H9 (cell line): ENCODE measurements at places on chromosomes 13 and 19. TPM values are rescaled to one million over a fixed set of nuclear protein-coding genes. Genes with fewer than 3 reads are reported as not detected.

- H3K27ac ChIP-seq: peak overlapping the region; percentile 57
- peaks cover 58% of the 10 kb centered on the region for H3K36me3 ChIP-seq
- DNase-seq: peak; percentile 90
- no peaks in the 10 kb centered on the region; the same call in 1 of the 2 replicates for H3K4me1 ChIP-seq
- peak overlapping the region; percentile 98 for H3K4me3 ChIP-seq
Measured at GRCh38 chr19:48963371-48964204, 1.5 kb upstream of the FTL start.

SSC5D gene
- 2.5 and 3.2 TPM in 2 replicates for total RNA-seq

DNA sequence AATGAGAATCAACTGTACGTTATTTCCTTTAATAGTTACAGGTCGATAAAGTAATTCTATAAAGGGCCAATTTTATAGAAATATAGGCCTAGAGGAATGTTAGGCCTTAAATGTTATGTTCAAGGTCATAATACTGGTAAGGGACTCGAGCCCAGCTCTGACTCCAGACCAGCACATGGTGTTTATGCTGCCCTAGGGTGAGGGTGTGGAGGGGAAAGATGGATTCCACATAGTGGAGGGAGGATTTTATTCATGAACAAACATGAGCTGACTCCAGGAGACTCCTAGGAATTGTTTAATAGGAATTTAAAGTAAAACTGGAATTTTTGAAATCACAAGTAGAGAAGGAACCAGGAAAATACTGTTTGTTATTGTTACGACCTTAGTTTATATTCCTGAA is 139.9 kb downstream of the LACC1 start:
- DNase-seq: no peak
- no peaks in the 10 kb centered on the region for H3K4me1 ChIP-seq
- no peak overlapping the region for H3K4me3 ChIP-seq
- no peak overlapping the region for H3K27ac ChIP-seq
- H3K36me3 ChIP-seq: no peaks in the 10 kb centered on the region

GRCh38 chr19:57615346-57615745 is 1.3 kb downstream of the ZNF134 start:
- H3K36me3 ChIP-seq: peaks cover 62% of the 10 kb centered on the region
- no peaks in the 10 kb centered on the region for H3K4me1 ChIP-seq
- H3K4me3 ChIP-seq: peak overlapping the region; percentile 93
- H3K27ac ChIP-seq: no peak overlapping the region
- no peaks in the 10 kb centered on the region for H3K27me3 ChIP-seq

TMEM221 gene
- 1.4 TPM in 2 replicates for total RNA-seq

MARK4 gene
- 44.7 and 46.8 TPM in 2 replicates for total RNA-seq

TMIGD2 gene
- total RNA-seq: 0.26 TPM in 1 of 2 replicates, not detected in the other

DNA sequence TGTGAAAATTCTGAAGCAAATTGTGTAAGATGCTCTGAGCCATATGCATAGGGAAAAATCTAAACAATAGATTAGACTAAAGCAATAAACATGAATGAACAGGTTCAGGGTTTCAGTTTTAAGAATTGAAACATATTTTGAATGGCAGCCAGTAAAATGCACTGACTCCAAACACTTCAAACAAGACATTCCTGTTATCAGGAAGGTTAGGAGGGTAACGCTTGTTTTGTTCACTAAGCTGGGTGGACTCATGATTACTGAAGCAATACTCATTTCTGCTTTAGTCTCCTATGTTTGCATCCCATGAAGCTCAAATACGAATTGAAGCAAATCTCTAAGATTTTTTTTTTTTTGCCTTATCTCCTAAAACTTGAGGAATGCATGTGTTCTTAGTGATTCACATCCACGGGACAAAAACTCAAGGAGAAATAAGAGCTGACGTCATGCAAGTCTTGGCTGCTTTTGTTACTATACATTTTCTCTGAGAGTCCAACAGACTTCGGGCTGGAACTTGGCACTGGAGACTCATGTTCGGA is 29.1 kb upstream of the IGFL4 start:
- H3K27me3 ChIP-seq: no peaks in the 10 kb centered on the region; the same call in 1 of the 2 replicates
- no peak overlapping the region for H3K27ac ChIP-seq
- no peaks in the 10 kb centered on the region for H3K36me3 ChIP-seq
- no peaks in the 10 kb centered on the region for H3K4me1 ChIP-seq
- H3K4me3 ChIP-seq: no peak overlapping the region

GRCh38 chr13:64755961-64756360 is 2474.2 kb downstream of the PCDH9 start:
- no peak overlapping the region for H3K27ac ChIP-seq
- H3K4me1 ChIP-seq: peaks cover 3% of the 10 kb centered on the region; the same call in 1 of the 2 replicates
- no peak overlapping the region for H3K4me3 ChIP-seq
- H3K27me3 ChIP-seq: no peaks in the 10 kb centered on the region
- DNase-seq: no peak
- H3K36me3 ChIP-seq: peaks cover 5% of the 10 kb centered on the region; the same call in 1 of the 3 replicates

- no peaks in the 10 kb centered on the region for H3K4me1 ChIP-seq
- no peaks in the 10 kb centered on the region; the same call in 2 of the 3 replicates for H3K36me3 ChIP-seq
- H3K4me3 ChIP-seq: no peak overlapping the region
Measured at GRCh38 chr13:73825143-73825542, 309.1 kb downstream of the KLF12 start.

ATP12A gene
- total RNA-seq: 0.79 and 0.94 TPM in 2 replicates

GRCh38 chr19:996051-996838 is 4.0 kb upstream of the GRIN3B start:
- no peak overlapping the region for H3K27ac ChIP-seq
- H3K4me3 ChIP-seq: peak overlapping the region; percentile 31
- peaks cover 8% of the 10 kb centered on the region for H3K27me3 ChIP-seq
- H3K36me3 ChIP-seq: peaks cover 4% of the 10 kb centered on the region
- no peaks in the 10 kb centered on the region for H3K4me1 ChIP-seq
- no peak for DNase-seq

DNA sequence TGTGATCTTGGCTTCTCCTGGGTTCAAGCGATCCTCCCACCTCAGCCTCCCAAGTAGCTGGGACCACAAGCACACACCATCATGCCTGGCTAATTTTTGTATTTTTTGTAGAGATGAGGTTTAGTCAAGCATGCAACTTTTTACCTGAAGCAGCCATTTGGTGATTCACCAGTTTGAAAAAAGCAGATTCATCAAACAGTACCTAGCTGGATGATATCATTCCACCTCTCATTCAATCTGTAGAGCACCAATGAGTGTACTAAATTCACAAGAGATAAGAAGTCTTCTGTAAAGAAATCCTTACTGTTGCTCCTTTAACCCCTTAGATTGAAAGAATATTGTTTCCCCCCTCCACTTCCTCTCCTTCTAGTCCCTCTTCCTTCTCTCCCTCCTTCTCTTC is 261.1 kb upstream of the RFC3 start:
- no peaks in the 10 kb centered on the region for H3K4me1 ChIP-seq
- no peak overlapping the region for H3K4me3 ChIP-seq
- no peak overlapping the region for H3K27ac ChIP-seq
- no peaks in the 10 kb centered on the region for H3K27me3 ChIP-seq
- H3K36me3 ChIP-seq: no peaks in the 10 kb centered on the region

DNA sequence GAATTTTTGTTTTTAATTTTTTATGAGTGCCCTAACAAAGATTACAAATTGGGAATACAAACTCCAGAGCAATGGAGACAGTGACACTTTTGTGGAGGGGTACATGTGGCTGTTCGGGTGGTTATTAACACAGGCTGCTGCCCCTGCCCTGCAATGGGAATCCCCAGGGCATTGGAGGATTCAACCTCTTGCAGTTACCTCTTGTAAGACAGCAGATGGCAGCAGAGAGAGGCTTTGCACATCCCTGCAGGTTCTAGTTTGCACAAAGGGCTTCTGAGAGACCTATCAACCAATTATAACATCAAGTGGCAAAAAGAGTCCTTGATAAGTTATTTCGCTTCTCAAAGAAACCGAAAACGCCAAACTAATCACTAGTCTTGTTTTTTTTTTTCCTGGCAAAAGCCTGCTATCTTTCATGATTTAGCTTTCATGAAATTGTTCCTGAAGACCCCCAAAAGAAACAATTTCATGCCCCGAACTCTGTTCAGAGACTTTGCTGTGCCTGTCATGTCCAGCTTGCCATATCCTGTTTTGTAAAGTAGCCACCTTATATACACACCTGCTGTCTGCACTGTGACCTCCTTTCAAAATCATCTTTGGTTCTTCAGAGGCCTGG is 10.4 kb downstream of the GJB2 start:
- H3K27me3 ChIP-seq: no peaks in the 10 kb centered on the region
- peak; percentile 66 for DNase-seq
- H3K27ac ChIP-seq: no peak overlapping the region

GRCh38 chr19:19026299-19026971 is 6.9 kb downstream of the SUGP2 start:
- H3K4me3 ChIP-seq: no peak overlapping the region
- H3K27me3 ChIP-seq: no peaks in the 10 kb centered on the region
- H3K4me1 ChIP-seq: no peaks in the 10 kb centered on the region
- H3K36me3 ChIP-seq: peaks cover 83% of the 10 kb centered on the region

- DNase-seq: no peak
- no peaks in the 10 kb centered on the region for H3K4me1 ChIP-seq
- H3K27me3 ChIP-seq: no peaks in the 10 kb centered on the region
- peaks cover 41% of the 10 kb centered on the region for H3K36me3 ChIP-seq
- H3K27ac ChIP-seq: no peak overlapping the region
- no peak overlapping the region; the same call in 2 of the 3 replicates for H3K4me3 ChIP-seq
Measured at GRCh38 chr13:32609428-32609827, 23.2 kb downstream of the PDS5B start.

SLITRK6 gene
- not detected in 2 replicates for total RNA-seq

ZNF430 gene
- 16.6 and 17.7 TPM in 2 replicates for total RNA-seq

DNA sequence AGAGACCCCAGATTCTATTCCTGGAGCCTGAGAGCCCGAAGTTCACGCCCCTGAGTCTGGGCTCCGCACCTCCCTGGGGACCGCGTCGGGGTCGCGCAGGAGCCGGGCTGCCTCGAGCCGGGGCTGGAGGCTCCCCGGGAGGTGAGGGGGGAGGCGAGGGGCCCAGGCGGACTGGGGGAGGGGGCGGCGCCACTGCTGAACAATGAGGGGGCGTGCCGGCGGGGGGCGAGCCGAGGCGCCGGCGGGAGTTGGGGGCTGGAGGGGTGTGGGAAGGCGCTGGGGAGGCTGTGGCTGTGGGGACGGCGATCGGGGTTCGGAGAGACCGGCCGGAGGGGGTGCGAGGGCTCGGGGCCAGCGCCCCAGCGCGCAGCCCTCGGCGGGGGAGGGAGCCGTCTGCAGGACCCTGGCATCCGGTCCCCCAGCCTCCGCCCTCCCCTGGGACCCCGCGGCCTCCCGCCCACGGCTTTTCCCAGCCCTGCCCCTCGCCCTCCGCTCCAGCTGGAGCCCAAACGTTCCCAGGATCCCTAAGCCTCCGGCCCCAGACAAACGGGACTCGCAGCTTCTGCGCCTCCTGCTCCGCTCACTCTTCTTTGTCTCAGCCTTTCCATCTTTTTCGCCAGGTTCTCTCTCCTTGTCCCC is 922 bp downstream of the PLEKHG2 start:
- H3K27ac ChIP-seq: no peak overlapping the region
- H3K27me3 ChIP-seq: no peaks in the 10 kb centered on the region
- peaks cover 47% of the 10 kb centered on the region for H3K36me3 ChIP-seq
